ENCODE measurements at places on chromosomes 1 and 21. TPM values are rescaled to one million over a fixed set of nuclear protein-coding genes. Genes with fewer than 3 reads are reported as not detected.

CYP4X1 gene
- total RNA-seq, result not detected

HJV gene
- total RNA-seq, result not detected

FCGR1A gene
- total RNA-seq, result not detected

ETNK2 gene
- 17.0 TPM for total RNA-seq

ASTN1 gene
- total RNA-seq, result not detected

NUAK2 gene
- total RNA-seq, result 18.3 TPM

GJA8 gene
- not detected for total RNA-seq

MCOLN3 gene
- 0.11 TPM for total RNA-seq

CSMD2 gene
- total RNA-seq, result not detected

IVL gene
- total RNA-seq, result not detected

CD1D gene
- not detected for total RNA-seq

C1orf115 gene
- 0.28 TPM for total RNA-seq

KCNH1 gene
- not detected for total RNA-seq

CRYZ gene
- total RNA-seq, result 1.4 TPM

All from CD8-positive, alpha-beta T cell (primary cell).